T-helper 2 cell treated with Interferon-gamma antibody and Interleukin-4, amounts not matched to agents 5 μg/mL and 100 μg/mL, for 36 hours (primary cell): ENCODE measurements at places on chromosomes 16 and 17.

DNA sequence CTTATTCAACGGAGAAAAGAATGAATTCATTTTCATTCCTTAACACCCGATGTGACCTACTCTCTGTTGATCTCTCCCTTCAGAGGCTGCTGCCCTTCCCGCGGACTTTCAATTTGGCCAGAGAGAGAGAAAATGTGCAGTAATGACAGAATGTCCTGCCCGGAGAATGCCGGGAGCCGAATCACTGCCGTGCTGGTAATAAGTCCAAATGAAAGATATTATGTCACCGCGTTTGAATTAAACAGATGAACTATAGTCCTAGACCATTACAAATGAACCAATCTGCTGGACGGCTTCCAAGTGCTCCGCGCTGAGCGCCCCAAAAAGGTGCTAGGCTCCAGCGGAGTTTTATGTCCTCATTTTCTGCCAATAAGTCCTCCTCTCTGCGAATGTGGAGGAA is 14.7 kb upstream of the C16orf82 start:
- DNase-seq: no peak

GRCh38 chr16:67302076-67302475 is 22.7 kb downstream of the PLEKHG4 start:
- no peak for DNase-seq

DNA sequence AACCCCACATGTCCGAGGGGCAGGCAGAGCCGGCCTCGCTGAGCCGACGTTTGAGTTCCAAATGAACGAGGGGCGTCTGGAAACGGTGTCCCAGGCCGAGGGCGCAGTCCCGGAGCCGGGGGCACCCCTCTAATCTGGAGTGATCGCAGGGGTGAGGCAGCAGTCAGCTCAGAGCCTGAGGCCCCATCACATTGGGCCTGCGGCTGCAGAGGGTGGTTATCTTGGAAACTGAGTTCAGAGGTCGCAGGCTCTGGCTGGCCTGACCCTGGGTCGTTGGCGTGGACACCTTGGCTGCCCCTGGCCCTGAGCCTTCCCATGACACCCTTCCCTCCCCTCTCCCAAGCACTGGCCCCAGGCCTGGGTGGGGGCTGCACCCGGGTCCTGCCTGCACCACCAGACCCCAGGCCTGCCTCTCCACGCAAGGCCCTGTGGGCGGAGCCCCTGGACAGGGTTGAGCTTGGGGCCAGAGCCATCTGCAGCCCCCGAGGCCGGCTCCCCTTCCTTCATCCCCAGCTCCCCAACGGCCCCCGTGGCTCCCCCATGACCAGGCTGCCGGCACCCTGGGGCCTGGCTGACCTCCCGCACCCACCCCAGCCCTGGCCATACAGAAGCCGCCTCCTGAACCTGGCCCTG is 45.6 kb downstream of the ZFPM1 start:
- no peak for DNase-seq

DNA sequence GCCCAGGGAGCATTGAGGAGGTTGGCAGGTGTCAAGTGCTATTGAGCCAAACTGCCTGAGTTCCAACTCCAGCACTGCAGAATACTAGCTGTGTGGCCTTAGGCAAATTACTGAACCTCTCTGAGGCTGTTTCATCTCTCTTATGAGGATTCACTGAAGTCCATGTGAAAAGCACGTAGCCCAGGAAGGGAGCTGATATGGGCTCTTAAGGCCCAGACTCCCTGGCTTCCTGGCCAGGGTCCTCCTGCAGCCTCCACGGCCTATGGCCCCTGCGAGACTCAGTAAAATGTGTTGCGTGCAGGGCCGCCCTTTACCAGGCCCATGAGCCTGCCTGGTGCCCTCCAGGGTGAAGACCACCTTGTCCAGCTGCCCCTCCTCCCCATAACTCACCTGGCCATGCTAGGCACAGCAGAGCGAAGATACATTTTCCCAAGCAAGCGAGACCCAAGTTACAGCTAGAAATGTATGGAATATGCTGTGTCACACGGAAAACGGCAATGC is 133.7 kb upstream of the TNRC6C start:
- no peak for DNase-seq

DNA sequence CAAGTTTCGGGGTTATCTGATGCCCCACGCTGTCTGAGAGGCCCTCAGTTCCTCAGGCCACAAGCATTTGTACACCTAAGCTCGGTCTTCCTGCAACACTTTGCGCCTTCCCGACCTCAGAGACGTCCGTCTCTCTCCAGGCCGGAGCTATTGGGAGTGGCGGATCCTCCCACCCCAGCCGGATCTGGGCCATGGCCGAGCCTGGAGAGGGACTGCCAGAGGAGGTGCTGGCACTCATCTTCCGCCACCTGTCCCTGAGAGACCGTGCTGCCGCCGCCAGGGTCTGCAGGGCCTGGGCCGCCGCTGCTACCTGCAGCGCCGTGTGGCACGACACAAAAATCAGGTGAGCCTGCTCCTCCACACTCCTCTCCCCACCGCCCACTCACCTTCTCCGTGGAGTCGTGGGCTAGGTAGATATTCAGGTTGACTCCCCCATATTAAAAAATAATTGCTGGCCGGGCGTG is 1.9 kb downstream of the FBXL8 start:
- no peak for DNase-seq

DNA sequence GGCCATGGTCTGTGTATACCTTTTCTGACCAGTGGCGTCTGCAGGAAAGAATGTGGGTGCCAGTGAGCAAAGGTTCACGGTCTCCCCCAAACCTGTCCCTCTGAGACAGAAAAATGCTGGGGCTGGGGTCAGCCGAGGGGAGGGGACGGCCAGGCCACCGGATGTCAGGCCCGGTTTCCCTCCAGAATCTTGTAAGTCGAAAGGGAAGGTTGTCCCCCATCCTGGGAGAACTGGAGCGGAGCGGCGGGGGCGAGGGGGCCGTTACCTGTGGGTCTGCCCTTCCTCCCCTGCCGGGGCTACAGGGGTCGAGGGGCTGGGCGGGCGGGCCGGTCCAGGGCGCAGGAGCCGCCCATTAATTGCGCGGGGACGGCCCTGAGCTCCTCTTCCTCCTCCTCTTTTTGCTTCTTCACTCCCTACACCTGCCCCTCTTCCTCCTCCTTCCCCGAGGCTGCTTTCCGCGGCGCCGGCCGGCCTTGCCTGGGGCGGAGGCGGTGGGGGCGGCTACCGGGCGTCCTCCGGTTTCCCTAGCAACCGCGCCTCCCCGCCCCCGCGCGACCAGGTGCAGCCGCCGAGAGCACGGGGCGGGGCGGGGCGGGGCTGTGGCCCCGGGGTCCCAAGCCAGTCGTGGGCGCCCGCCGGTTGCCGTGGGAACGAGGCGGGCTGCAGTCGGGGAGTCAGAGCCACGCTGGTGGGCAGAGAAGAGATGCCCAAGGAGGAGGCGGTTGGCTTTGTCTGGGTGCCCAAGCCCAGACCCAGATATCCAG is at the start of gene MARCHF10:
Gene MARCHF10, minus strand, starts transcription at position 503 of the 764 bp plus-strand sequence. CDS start 6,579 bp downstream, outside the sequence.
- peak; percentile 12 for DNase-seq

DNA sequence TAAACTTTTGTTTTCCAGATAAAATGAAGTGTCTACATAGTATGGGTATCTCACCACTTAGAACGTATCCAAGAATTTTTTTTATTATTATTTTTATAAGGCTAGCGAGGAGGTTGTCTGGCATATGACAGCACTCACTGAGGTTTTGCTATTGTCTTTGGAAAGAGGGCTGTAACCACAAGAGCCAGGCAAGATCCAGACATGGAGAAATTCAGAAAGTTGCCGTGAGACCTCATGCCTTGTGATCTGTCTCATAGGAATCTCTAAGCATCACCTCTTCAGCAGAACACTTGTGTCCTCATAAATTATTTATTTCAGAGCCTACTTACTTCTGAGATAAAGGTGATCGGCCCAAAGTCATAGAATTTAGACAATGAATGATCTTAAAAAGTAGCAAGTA is 410.8 kb downstream of the CDH11 start:
- DNase-seq: no peak

DNA sequence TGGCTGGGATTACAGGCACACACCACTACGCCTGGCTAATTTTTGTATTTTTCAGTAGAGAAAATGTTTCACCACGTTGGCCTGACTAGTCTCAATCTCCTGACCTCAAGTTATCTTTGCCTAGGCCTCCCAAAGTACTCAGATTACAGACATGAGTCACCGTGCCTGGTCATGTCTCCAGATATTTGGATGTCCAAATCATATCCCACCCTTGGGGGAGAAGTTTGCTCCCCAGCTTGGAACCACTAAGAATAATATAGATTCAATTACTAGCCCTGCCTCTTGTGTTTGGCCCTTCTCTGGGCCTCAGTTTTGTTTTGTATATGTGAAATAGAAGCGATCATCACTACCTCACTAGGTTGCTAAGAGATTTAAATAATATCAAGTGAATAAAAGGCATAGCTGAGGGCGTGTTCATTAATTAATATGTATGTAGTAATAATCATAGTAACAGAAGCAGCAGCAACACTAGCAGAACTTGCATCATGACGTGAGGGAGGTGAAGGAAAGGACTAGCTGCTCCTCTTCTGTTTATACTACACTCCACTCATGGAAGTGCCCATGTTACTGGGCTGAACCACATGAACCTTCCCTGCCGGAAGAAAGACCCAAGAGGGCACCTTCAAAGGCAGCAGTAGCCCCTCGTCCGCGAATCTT is 253.6 kb upstream of the XYLT1 start:
- no peak for DNase-seq

DNA sequence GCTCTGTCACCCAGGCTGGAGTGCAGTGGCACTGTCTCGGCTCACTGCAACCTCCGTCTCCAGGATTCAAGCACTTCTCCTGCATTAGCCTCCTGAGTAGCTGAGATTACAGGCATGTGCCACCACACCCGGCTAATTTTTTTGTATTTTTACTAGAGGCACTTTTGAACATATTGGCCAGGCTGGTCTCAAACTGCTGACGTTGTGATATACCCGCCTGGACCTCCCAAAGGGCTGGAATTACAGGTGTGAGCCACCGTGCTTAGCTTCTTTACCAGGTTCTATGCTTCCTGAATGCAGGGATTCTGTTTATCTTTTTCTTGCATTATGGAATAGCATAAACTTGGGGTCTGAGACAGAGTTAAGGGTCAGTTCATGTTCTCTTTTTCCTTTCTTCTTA is 317.9 kb upstream of the RBFOX1 start:
- no peak for DNase-seq

GRCh38 chr17:48192321-48192731 is 84.8 kb downstream of the SNX11 start:
- DNase-seq: peak; percentile 12

DNA sequence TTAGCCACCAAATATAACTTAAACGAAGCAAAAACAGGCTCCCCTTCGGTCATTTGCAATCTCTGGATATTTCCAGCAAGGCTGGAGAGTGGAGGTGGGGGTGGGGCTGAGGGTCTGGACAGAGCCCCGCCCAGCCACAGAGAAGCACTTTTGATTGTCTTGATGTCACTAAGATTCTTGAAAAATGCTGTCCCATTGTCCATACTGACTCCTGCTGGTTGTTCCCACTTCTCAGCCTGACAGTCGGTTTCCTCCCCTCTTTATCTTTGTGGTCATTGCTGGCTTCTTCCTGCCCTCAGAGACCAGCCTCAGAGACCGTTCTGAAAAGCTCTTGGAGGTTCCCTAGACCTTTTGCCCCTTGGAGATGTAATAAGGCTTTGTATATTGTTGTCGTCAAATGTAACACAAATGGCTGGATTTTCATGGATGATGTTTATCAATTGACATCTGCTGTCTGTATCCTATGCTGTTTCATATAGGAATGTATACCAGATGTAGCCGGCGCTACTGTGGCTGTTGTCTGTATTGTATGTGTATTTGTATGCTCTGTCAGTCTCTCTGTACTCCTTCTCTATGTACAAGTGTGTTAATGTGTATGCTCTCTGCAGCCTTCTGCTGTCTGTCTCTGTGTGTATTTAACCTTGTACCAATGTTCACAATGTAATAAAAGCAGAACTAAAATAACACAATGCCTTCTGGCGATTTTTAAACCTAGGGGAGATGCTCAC is 94.8 kb upstream of the DNAH9 start:
- DNase-seq: no peak

- DNase-seq: no peak
These were observed 208.7 kb downstream of the PRKCA start for GRCh38 chr17:66511135-66511534.

DNA sequence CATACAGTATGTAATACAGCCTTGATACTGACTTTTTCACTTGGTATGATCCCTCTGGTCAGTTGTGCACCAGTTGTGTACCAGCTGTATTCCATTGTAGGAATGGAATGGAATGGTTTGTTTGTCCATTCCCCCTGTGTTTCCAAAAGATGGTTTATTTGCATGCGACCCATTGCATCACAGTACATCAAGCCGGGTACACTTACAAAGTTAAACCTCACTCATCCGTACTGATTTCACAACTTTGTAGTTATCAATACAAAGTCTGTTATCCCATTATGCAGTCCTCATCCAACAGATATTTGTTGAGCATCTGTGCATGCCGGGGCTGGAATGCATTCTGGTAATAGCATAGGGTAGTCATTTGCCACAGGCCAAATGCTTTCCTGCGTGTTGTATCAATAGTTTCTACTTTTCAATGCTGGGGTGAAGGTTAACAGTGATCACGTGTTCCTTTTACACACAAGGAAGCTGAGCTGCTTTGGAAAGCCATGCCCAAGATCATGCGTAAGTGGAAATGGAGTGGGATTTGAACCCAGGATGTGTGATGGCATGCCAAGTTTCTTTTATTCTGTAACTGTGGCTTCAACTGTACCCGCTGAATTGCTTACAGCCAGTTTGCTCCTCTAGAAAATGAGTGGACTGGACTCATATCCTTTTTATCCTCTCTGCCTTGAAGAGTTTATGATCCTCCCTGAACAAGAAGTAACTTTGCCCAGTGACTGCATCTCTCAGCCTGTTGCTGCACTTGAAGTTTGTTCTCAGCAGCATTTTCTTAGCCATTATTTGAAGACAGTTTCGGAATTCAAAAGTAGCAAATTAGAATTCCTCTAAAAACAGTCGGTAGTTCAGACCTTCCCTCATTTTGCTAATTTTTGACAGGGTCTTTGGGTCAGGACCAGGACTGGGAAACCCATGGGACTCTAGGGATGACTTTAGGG is 228.5 kb downstream of the CCDC182 start:
- DNase-seq: no peak

DNA sequence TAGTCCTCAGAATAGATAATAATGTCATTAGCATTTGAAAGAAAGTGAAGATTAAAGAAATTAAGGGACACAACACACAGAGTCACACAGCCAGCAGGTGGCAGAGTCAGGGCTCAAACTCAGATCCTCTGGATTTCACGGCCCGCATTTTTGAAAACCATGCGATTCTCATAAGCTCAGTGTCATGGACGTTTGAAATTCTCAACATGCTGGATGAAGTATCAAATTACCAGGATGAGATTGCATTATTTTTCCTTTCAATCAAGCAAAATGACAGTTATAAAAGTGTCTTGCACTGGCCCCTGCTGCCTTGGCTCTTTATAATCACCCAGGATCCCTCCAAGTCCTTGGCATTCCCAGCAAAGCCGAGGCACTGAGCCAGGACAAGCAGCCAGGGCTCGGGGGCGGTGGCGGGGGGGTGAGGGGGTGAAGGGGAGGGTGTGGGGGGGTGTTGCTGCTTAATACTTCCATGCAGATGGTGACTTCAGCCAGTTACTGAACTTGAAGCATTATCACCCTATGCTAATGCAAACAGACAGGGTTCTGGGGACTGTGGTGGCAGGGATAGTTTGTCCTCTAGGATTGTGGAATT is 6.6 kb upstream of the BMERB1 start:
- DNase-seq: peak; percentile 36
